Osteoblast (primary cell): ENCODE measurements at places on chromosomes 2 and 18. TPM values are rescaled to one million over a fixed set of nuclear protein-coding genes. Genes with fewer than 3 reads are reported as not detected.
A peak's percentile ranks its signal among the peaks of the same experiment; 100 is the strongest.

Gene SERPINB7
- total RNA-seq = 0.36 and 0.88 TPM in 2 replicates

DNA sequence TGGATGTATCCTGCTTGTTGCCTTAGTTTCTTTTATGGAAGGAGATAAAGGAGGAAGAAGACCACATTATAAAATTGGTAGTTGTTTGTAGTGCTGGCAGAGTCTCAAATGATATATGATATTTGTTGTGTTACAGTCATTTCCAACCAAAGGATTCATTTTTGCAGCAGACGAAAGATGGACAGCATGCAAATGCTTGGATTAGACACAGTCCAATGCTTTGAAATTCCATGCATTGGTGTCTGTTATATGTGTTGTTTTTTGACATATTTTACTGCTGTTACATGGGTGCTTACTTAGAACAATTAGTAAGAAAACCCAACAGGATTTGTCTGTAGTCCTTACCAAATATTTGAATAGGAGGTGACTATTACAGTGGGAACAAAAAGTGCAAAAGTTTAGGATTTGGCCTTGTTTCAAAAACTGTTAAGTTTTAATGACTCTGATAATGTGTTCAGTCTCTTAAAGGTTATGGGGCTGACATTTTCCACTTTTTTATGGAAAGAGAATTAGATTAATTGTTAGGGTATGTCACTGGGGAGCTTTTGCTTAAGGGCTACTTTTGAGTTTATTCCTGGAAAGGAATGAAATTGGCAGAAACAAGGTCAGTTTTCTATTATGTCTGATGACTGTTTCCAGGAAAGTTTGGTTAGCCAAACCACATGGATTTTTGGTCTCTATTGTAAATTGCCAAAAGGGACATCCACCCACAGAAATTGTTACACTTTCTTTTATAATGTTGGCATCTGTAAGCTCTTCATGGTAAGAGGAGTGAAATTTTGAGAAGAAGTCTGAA is 229.4 kb upstream of the MMADHC start:
- DNase-seq = no peak

DNA sequence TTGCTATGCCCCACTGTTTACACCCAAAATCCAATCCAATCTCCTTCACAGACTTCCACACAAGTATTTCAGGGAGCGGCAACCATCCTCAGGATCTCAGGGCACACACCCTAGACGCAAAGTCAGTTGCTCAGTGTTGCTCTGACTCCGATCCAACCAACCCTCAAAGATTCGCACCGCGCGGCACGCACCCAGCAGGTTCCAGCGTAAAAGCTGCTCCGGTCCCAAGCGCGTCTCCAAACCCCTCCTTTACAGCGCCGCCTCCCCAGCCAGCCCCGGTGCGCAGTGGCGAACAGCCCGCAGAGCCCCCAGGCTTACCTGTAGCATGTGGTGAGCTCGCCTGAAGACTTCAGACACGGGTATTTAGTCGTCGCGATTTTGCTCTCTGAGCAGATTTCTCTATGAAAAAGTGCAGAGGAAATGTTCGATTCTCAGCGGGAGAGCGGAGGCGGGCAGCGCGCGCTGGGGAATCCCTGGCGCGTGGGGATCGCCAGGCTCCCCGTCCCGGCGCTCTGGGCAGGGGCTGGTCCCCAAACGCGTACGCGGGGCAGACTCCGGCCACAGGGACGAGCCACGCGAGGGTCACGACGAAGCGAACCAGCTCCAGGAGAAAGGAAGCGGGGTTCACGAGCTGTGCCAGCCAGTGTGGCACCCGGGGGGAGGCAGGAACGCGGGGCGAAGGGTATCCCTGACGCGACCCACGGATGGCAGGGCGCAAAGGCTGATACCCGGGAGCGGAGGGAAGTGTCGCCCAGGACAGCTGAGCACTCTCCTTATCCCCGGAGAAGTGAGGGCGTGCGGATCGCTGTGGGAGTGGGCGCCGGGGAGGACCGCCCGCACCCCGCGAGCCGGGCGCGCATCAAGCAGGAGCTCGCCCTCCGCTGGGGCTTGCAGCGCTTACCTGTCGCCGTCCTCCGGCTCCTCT is 650 bp downstream of the CCBE1 start:
- DNase-seq = no peak

Gene CIAO1
- total RNA-seq = 111 and 126 TPM in 2 replicates

GRCh38 chr2:42961961-42962360 is 169.6 kb upstream of the HAAO start:
- no peak for DNase-seq

DNA sequence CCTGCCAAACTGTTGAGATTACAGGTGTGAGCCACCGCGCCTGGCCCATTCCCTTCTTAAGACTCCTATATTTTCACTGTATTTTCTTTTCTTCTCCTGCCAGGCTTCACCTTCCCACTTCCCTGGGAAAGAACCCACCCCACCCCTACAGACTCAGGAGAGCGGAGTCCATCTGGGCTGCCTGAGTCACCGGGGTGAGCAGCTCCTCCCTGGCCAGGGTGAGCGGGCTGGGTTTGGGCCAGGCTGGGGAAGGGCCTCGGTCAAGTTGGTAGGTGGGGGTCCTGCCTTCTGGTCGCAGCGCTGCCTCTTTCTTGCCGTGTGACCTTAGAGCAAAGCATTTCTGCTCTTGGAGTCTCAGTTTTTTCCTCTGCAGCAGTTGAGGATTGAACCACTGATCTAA is 2.1 kb upstream of the GAREM2 start:
- peak; percentile 76 for DNase-seq

DNA sequence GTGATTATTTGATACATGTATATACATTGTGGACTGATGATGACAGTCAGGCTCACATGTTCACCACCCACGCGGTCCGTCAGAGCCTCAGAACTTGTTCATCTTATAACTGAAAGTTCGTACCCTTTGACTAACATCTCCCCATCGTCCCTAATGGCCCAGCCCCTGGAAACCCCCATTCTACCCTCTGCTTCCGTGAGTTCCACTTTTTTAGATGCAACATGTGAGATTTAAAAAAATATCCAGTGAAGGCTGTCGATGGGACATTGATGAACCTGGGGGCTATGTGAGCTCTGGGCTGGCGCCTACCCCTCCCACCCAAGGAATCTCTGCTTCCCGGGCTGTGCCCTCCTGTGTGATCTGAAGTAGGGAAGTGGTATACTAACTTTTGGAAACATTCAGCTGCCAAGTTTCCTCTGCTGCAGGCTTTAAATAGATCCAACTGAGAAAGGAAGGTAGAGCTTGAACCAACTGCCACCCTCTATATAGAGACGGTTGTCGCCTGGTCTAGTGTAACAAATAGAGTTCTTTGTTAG is 163.8 kb downstream of the FAM210A start:
- DNase-seq = no peak

Gene IL1RN
- not detected in 2 replicates for total RNA-seq

DNA sequence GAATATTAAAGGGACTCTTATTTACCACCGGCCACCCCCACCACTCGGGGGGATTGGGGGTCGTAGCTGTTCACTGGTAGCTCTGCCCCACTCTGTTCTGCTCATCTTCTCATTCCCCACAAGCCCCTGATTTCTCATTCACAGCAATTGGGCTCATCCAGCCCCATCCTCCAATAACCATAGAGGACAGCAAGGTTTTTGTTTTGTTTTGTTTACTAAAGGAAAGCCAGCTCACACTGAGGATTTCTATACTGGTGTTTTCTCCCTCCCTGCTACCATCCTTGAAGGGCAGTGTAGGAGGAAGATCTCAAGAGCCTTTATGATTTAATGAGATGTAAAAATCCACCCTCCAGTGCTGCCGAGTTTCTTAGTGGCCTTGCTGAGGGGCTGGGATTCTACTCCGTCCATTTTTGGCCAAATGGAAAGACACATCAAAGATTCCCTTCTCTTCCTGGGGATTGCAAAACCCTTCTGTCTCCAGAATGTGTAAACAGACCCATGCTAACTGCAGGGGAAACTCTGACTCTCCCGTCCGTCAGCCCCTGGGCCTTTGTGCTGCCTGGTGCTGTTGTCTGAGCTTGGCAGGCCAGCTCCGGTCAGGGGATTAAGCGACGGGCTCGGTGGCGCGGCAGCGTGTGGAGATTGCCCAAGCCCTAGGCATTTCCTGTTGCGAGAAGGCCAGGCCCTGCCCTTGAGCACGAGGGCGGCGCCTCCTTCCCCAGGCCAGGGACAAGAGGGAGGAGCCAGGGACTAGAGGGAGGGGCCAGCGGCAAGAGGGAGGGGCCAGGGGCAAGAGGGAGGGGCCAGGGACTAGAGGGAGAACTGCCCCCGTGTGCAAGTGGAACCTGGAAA is 165.0 kb downstream of the ANTXR1 start:
- peak; percentile 86 for DNase-seq

GRCh38 chr2:37776487-37776886 is 105.0 kb upstream of the CDC42EP3 start:
- DNase-seq = peak; percentile 89

GRCh38 chr2:64402876-64403275 is 51.1 kb upstream of the LGALSL start:
- peak; percentile 65 for DNase-seq

Gene GALNT14
- total RNA-seq = not detected in 2 replicates

Gene LYG1
- total RNA-seq = under 0.01 and 0.88 TPM in 2 replicates

Gene GKN2
- not detected in 2 replicates for total RNA-seq

DNA sequence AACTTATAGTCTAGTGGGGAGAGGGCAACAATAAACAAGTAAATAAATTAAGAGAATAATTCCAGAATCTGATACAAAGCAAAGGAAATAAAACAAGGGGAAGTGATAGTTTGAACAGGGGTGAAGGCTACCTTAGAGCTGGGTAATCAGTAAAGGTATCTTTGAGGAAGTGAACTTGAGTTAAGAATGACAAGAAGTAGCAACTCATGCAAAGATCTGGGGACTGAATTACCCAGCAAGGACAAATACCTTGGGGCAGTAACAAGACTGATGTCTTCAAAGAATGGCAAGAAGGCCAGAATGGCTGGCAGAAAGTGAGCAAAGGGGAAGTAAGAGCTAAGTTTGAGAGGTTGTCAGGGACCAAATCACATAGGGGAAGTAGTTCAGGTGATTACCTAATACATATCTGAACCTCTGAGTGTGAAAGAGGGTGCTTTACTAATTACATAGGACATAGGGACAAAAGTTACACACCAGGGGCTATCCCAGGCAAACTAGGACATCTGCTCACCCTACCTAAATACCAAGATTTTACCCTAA is 244.6 kb upstream of the HNRNPA3 start:
- no peak for DNase-seq

GRCh38 chr18:79780547-79780946 is 17.2 kb upstream of the KCNG2 start:
- DNase-seq = no peak

- no peak for DNase-seq
Measured at GRCh38 chr2:45568935-45569334, 42.1 kb downstream of the SRBD1 start.

DNA sequence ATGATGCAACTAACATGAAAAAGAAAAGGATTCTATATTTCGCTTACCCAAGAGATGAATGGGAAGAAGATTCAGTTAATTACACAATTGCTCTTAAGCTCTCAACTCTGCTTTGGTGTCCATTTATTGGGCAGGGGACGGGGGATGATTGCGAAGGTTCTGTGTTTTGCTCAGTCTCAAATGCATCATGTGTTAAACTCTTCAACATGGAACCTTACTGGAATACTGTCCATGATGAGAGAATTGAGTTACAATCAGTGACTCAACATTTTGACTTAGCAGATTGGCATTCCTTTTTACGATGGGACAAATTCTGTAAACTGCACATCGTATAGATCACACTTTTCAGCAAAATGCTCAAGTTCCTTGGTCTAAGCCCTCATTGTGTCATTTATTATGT is 135.6 kb downstream of the RBMS1 start:
- DNase-seq = no peak

- no peak for DNase-seq
Measured at GRCh38 chr18:7766817-7767216, 199.7 kb downstream of the PTPRM start.

Gene RFTN2
- 14.5 and 18.6 TPM in 2 replicates for total RNA-seq

- DNase-seq = no peak
Measured at GRCh38 chr2:174666845-174667244, 69.2 kb upstream of the WIPF1 start.

DNA sequence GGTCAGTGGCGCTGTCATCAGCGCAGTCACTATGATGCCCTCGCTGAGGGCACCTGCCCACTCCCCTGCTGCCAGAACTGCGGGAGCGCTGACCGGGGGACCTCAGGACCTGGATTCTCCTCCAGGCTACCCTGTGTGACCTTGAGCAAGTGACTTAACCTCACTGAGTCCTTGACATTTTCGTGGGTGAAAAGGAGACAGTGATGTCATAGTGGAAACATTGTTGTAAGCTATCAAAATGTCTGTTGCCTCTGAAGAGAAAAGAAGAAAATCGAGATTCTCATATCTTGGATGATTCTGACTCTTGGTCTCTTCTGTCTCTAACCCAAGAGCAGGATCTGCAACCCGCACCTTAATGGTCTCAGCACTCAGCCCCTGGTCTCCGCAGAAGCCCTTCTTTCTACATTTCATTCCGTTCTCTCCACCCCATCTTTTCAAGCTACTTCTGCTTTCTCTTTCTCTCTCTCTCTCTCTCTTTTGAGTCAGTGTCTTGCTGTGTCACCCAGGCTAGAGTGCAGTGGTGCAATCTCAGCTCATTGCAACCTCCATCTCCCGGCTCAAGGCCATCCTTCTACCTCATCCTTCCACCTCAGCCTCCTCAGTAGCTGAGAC is 978 bp upstream of the TUBA4A start:
- DNase-seq = peak; percentile 21

DNA sequence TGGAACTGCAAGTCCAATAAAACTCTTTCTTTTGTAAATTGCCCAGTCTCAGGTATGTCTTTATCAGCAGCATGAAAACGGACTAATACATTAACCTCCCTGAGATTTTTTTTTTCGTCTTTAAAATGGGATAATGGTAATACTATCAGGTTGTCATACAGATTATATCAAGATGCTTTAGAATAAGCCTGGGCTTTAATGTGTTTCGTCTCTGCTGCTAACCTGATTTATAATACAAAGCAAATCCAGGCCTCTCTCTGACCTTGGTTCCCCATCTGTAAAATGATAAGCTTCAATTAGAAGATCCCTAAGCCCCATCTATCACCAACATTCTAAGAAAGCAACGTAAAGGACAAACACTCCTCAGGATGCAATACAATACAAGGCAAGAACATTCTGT is 283.5 kb downstream of the LRATD1 start:
- no peak for DNase-seq

Gene CYP27C1
- total RNA-seq = 2.2 and 2.4 TPM in 2 replicates

Gene MYO3B
- total RNA-seq = 0.29 and 0.36 TPM in 2 replicates

Gene ARMC9
- total RNA-seq = 221 and 240 TPM in 2 replicates
